ENCODE measurements at places on chromosomes 12 and 14.

DNA sequence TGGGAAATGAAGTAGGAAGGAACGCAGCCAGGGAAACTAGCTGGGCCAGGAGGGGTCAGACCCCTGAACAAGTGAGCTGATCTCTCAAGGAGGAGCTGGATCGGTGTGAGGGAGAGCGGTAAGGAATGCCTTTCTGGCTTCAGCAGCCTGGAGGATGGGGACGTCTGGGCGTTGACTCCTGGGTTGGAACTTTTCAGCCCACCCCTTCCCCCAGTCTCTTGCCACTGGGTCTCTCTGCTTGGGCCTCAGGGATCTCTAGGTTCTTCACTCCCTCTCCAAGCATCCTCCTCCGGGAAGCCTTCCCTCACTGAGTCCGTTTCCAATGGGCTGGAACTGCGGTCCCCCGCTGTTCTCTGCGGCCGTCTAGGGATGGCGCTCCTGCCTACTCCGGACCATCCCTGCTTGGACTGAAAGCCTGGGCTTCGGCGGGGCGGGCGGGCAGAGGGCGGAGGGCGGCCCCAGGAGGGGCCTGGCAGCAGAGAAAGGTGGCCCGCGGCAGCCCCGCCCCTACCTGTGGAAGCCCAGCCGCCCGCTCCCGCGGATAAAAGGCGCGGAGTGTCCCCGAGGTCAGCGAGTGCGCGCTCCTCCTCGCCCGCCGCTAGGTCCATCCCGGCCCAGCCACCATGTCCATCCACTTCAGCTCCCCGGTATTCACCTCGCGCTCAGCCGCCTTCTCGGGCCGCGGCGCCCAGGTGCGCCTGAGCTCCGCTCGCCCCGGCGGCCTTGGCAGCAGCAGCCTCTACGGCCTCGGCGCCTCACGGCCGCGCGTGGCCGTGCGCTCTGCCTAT, at the start of gene KRT7:
Gene KRT7, plus strand, starts transcription at position 570 of the 788 bp plus-strand sequence. Its CDS starts 54 bp downstream, at position 624.
- peak; percentile 82 for DNase-seq

- no peak for DNase-seq
These were observed 33.6 kb downstream of the ADGRD1 start for GRCh38 chr12:130987151-130987931.

DNA sequence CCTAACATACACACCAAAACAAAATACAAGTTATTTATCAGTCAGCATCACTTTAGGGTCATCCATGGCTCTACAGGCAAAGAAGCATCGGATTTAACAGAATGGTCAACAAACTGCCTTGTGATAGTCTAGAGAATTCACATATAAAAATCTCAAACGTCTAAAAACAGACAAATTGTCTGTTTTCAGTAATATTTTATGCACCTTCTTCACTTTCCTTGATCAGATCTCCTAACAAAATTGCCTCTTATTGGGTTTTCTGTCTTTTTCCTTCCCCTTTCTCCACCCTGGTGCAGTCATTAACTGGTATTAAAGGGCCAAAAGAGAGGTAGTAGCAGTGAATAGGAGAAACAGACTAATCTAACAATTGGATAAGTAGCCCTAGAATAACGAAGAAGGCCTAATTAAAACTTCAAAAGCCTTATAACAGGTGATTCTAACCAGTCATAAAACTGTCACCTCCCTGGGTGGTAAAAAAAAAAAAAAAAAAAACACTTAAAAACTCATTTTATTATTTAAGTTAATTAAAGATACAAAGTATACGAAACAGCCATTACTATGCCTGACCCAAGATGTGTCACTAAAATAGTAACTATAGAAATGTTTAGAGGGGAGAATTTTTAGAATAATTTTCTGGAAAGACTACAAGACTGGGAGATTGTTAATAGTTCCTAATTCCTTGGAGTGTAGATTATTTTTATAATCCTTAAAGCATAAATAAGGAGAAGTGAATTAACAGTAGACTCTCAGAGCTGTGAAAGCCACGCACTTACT, 1.5 kb downstream of the KIF21A start:
- DNase-seq, result no peak

GRCh38 chr12:132772606-132773005, 11.0 kb upstream of the ANKLE2 start:
- no peak for DNase-seq

GRCh38 chr12:10136637-10137205, 6.7 kb upstream of the CLEC7A start:
- no peak for DNase-seq

DNA sequence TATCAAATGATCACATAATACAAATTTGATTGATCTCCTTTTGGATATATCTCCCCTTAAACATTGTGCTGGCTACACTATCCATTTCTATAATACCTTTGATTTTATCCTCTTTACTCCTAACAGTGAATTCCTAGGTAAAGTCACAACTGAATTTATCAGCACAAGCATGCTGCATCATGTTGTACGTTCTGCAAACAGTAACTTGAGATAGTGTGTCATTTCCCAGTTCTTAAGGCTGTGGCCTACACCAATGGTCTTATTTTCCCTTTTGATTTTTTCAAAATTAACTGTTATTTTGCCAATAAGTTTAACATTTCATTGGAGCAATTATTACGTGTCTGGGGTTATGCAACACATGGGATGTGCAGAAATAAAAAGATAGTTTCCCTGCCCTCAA, 24.8 kb downstream of the PRKCH start:
- DNase-seq, result no peak

- no peak for DNase-seq
These were observed 125.5 kb downstream of the LMNTD1 start for GRCh38 chr12:25427337-25428249.

- DNase-seq, result no peak
These were observed 34.2 kb upstream of the PLBD1 start for GRCh38 chr12:14601692-14602478.

- no peak for DNase-seq
These were observed at the start of gene CLECL1 for GRCh38 chr12:9732921-9733461. Gene CLECL1 (minus strand): TSS chr12:9733097.

DNA sequence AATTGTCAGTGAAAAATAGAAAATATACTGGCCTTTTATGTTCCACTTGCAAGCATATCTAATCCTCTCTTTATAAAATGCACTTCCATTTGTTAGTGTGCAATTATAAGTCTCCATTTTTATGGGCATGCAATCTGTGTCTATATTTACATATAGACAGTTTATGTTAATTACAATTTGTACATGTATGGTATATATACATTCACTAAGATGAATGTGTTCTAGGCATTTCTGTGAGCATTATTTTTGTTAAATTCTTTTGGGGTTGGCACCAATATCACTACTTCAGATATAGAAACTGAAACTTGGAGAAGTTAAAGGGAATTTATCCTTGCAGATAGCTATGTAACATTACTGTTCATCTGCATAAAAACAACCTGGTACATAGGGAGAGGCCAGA, 470.8 kb upstream of the LMO3 start:
- DNase-seq, result no peak

DNA sequence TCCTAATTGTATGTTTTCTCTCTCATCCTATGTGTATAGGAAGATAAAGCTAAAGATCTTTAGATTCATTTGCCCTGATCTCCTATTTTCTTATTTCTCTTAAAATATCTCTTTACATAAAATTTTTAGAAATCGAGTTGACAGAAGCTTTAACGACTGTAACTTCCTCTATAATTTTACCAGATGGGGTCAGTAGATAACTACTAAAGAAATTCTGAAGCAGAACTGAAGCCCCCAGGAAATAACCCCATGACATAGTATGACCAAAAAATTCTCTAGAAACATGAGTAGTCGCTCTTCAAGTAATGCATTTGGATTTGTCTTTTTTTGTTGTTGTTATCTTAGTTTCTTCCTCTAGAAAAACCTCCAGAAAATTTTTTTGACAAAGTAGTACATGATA, 288.0 kb downstream of the ERC1 start:
- DNase-seq, result no peak

- no peak for DNase-seq
These were observed 548.6 kb downstream of the SLC16A7 start for GRCh38 chr12:60144395-60144794.

- no peak for DNase-seq
These were observed 343.8 kb upstream of the NAV3 start for GRCh38 chr12:77486872-77487271.

DNA sequence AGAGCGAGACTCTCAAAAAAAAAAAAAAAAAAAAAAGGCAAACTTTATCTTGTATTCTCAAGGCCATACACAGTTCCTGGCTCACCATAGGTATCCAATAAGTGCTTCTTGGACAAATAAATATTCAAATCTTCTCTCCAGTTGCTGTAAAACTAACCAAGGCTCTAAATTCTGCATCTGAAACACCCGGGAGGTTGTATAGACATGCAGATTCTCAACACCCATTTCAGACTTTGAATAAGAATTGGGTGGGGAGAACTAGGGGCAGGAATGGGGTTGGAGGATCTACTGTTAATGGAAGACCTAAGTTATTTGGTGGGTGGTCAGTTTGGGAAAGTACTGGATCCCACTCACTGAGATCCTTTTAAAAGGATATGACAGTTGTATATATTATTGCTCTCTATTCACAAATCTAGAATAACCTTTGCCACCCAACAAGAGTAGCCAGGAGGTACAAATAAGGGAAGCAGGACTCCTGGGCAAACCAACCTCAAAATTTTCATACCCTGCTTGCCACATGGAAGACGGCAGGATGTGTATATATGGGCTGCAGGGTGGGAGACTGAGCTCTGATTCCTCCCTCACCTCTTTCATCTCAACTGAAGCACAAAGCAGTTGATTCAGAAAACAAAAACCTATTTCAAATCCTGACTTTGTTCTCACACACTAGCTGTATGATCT, 879 bp downstream of the GDF3 start:
- no peak for DNase-seq

GRCh38 chr12:87704374-87704773, 324.8 kb downstream of the C12orf50 start:
- DNase-seq, result no peak

DNA sequence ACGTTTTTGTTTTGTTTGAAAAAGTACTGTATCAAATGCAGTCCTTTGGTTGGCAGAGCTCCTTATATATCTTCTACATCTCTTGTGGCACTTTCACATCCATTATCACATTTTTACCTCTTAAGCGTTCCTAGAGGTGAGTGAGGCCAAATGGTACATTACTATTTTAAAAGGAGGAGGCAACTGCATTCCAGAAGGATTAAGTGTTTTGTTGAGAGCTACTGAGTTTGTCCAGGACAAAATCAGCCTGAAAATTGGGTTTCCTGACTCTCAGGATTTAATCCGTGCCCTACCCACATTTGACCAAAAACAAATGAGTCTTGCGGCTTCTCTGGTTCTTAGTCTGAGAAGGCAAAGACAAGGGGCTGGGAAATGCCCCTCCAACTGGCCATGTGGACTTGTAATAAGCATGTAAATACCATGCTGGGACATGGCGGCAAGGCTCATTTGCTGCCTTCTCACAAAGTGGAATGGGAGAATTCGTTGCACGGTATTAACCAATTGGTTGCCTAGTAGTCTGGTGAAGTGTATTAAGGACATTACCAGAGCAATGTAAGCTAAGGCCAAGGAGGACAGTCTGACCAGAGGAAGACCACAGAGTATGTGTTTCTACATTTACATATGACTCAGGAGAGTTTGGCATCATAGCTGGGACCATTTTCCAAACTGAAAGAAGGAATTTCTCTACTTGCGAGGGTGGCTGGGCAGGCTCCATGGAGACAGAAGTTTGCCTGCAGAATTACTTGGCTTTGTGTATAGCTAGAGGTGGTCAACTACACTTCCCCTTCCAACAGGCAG, 175.8 kb upstream of the PLXNC1 start:
- DNase-seq, result no peak

DNA sequence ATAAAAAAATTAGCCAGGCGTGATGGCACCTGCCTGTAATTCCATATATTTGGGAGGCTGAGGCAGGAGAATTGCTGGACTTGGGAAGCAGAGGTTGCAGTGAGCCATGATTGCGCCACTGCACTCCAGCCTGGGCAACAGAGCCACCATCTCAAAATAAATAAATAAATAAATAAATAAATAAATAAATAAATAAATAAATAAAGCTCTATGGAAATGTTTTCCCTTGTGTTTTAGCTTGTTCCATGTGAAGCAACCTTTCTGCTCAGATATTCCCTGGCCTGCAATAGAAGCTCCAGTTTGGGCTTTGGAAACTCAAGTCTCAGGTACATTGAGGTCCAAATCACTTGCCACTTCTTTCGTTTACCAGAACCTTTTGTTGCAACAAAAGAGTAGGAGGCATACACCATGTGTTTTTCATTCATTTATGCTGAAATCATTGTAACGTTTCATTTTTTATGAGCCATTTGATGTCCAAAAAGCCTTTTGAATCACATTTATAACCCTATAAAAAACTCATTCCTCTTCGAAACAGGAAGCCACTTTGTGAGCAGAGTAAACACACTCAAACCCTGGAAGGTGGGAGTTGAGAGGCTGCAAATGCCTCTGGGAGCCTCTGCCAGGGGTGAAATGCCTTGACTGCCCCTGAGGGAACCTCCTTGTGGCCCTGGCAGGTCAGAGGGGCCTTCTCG, 376.6 kb upstream of the TBX3 start:
- DNase-seq, result no peak

- no peak for DNase-seq
These were observed 15.5 kb upstream of the CCER1 start for GRCh38 chr12:90970471-90970870.

- no peak for DNase-seq
These were observed 1005.8 kb downstream of the TRHDE start for GRCh38 chr12:73277971-73278370.

- DNase-seq, result no peak
These were observed 69.3 kb downstream of the ANKS1B start for GRCh38 chr12:99915251-99916082.

GRCh38 chr14:79278798-79279644, 932.3 kb downstream of the DIO2 start:
- DNase-seq, result peak; percentile 84

GRCh38 chr14:68486033-68486732, 306.7 kb downstream of the ZFP36L1 start:
- DNase-seq, result no peak

DNA sequence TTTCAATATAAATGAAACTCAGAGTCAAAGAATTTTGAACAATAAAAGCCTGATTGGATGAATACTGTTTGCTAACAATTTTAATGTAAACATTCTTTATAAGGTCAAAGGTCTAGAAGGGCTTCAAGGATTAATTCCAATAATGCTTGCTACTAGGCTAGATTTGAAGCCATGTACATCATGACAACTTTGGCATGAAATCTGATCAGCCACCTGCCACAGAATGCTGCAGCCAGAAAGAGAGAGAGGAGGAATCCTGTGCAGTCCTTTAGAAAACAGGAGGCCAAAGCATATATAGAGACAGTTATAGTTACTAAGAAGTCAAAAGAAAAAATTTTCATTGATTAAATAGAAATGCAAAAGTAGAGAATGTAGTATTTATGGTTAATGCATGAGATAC, 47.1 kb downstream of the ABCD2 start:
- no peak for DNase-seq

GRCh38 chr12:47111392-47111778, 31.6 kb upstream of the AMIGO2 start:
- no peak for DNase-seq

DNA sequence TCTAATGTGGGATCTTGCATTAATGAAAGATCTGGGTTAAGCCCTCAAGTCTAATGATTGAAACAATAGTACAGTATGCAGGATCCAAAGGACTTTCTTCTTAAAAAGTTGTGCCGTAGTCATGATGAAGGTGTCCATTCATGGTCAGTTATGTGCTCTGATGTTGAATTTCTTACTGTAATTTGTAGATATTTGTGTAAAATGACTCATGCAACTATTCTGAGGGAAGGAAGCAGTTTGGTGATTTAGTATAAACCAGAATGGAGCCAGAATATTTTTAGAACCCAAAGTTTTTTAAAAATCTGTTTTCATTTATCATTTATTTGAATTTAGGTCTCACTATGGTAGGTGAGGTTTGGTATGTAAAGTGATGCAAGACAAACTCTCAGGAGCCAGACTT, 151.2 kb downstream of the AKAP6 start:
- DNase-seq, result no peak

Measured in ureter (tissue), 1 donor.